ENCODE measurements at places on chromosomes 4 and X.

- DNase-seq = no peak
These were observed 223.8 kb upstream of the PSAPL1 start for GRCh38 chr4:7658341-7659204.

GRCh38 chr4:123073650-123074049 lies 151.3 kb upstream of the NUDT6 start:
- no peak for DNase-seq

- DNase-seq = no peak
These were observed 14.6 kb downstream of the RBBP7 start for GRCh38 chrX:16855363-16856075.

- DNase-seq = no peak
These were observed 26.0 kb upstream of the ELF2 start for GRCh38 chr4:139202991-139203390.

- DNase-seq = no peak
These were observed 109.2 kb upstream of the OTUD4 start for GRCh38 chr4:145289403-145290076.

DNA sequence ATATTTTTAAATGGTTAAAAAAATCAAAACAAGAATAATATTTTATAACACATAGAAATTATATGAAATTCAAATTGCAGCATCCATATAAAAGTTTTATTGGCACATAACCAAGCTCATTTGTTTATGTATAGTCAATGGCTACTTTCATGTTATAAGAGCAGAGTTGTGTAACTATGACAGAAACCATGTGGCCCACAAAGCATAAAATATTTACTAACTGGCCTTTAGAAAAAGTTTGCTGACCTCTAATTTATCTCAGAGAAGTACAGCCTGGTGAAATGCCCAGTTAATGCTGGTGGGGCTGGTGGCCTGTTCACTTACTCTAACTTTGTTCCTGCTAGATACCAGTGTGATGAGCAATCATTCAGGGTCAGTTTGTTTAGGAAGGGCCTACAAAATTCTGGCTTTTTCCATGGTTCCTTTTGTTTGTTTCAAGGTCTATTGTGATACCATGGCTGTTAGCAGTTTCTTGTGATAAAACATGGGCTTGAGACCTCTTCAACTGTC lies 104.6 kb downstream of the PPP1R2C start:
- no peak for DNase-seq

DNA sequence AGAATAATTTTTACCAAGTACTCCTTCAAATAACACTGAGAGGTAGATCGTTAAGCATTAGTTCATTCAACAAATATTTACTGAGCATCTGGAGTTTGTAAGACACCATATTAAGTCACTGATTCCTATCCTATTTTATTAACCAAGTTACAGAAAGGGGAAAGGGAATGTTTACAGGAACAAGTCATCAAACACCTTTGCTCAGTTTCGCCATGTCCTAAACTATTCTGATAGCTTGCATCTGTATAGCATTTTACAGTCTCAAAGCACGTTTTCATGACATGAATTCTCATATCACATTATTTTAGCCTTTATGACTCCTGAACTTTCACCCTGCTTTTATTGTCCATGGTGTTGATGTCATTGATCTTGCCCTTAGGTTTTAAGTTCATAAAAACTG lies 89.2 kb downstream of the AREG start:
- no peak for DNase-seq

DNA sequence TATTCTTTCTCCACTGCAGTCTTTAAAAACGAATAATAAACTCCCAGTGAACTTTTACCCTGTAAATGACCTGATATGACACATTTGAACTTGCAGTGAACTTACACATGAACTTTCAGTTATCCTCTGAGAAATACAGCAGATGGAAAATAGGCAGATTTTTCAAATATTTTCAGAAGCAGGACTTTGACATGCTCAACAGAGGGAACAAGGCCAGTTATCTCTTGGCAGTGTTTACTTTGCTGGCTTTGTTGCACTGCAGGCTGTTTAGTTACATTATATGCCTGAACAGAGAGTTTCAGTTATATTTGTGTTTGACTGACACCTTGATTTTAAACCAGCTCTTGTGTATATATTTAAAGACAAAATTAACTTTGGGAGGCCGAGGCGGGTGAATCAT lies 47.6 kb upstream of the FGG start:
- no peak for DNase-seq

- DNase-seq = no peak
These were observed 612.8 kb downstream of the C4orf33 start for GRCh38 chr4:129708784-129709183.

- DNase-seq = no peak
These were observed 67.8 kb upstream of the ETNPPL start for GRCh38 chr4:108830509-108831244.

- DNase-seq = no peak
These were observed 62.2 kb upstream of the ACSL1 start for GRCh38 chr4:184887947-184888346.

- no peak for DNase-seq
These were observed 181.6 kb downstream of the PCDH7 start for GRCh38 chr4:30901461-30902451.

DNA sequence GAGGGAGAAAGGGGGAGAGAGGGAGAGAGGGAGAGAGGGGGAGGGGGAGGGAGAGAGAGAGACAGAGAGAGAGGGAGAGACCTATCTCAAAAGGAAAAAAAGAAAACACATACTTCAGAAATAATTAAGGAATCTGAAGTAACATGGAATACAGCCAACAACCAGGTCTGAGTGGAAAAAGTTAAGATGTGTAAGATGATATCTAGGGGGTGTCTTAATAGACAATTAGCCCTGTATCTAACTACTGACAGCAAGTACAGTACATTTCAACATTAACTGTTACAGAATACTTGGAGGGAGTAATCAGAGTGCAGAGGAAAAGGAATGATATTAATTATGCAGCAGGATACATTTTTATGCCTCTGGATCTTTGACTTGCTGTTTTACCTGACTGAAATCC lies 22.4 kb downstream of the NUP54 start:
- no peak for DNase-seq

DNA sequence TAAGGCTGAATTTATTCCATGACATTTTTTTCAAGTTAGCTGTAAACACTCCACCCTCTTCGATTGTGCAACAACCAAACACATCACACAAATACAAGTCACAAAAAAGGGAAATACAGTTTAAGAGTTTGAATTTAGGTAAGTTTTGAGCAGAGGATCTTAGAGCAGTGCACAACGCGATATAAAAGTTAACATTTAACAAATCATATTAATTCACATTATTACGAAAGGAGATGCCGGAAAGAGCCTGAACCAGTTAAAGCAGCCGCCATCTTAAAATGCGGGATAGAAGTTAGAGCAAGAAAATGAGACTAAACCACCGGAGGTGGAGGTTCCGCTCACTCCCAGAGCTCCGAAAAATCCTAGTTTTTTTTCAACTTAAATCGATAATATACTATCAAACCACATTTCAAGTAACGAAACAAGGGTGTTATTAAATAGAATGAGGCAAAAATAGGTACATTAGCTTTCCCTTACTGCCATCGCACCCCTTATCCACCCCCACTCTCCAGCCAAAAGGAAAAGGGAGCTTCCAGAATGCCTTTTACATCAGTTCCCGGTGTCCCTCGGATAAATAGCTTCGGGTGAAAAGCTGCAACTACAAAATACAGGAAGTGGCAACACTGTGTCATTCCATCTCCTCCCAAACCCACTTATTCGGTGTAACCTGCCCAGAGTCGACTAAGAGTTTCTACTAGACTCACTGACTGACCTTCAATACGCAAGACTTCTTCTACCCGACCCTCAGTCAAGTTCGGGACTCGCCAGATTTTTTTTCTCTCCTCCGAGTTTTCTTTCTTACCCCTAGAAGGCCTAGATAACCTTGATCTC lies 1.9 kb downstream of the UBE2D3 start:
- peak; percentile 70 for DNase-seq

- no peak for DNase-seq
These were observed 1.3 kb upstream of the ARX start for GRCh38 chrX:25016938-25017598.

DNA sequence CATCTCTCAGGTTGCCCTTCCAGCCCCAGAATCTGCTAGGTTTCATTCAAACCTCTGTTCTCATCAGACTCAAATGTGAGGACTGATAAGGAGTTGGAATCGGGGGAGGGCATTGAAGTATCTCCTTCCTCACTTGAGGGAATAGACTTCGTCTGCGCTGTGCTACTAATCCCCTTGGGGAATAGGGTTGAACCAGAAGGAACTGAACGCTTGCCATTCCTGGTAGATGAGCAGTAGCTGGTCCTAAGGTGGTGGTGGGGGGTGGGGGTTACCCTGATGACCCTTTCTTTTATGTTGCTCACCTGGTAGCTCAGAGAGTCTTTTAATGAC lies 692 bp upstream of the SLC9A7 start:
- no peak for DNase-seq

GRCh38 chr4:170169699-170170098 lies 79.9 kb upstream of the AADAT start:
- no peak for DNase-seq

GRCh38 chr4:179182741-179183140 lies 1740.5 kb upstream of the AGA start:
- DNase-seq = no peak

- peak; percentile 21 for DNase-seq
These were observed 53.7 kb downstream of the ZAR1 start for GRCh38 chr4:48543796-48544195.

DNA sequence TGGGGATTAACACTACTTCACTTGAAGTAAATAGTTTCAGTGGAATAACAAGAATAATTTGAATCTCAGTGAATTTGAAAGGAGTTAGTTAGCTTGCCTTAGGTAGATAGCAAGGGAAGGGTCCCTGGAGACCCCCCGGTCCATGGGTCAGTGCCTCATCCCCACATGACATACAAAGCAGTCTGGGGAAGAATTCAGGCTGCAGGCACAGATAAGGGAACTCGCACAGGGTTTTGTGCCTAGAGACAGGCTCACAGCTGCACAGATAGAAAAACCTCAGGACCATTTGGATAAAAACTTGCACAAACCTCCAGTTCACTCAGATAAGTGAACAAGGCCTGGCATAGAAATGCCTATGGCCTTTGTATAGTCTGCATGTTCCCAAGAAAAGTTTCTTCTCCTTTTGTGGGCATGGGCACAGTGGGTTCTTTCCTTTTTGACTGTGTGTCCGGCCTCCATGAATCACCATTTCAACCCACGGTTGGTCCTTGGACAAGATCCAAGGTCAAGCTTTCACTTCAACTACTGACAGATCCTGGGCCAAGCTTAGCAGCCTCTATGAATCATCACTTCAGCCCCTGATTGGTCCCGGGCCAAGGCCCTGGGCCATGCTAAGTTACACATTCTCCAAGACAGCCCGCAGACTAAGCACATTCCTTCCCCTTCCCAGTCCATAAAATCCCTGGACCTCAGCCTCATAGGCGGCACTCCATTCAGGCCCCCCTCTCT lies 108.3 kb upstream of the KLHL4 start:
- DNase-seq = peak; percentile 96

DNA sequence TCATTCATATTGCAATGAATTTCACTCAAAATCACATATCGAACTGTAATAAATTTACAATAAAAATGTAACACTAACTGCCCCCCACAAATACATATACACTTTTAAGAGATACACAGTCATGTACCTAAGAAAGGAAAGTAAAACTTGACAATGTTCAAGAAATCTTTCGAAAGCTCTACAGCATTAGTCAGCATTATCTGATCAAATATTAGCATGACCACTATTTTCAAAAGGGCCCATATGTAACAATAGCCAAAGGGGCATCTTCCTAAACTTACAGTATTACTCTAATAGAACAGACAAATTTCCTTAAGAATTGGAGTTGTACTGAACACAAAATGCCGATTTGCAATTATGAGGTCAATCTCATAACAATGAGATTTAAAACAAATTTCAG lies 51.8 kb downstream of the STX18 start:
- DNase-seq = no peak

DNA sequence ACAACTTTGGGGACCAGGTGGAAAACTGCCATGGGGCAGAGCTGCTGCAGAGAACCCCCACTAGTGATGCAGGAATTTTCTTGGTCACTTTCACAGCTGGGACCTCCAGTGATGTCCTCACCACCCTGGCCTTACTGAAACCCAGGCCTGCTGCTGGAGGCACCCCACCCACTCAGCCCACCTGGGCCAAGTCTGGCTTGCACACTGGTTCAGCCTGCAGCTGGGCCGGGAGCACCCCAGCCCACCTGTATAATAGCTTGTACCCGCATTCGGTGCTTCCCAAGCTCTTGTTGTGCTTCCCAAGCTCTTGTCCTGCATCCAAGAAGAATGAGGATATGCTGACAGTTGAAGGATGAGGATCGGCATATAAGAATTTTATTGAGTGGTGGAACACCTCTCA lies 86.4 kb upstream of the ZMAT1 start:
- no peak for DNase-seq

GRCh38 chrX:39753293-39753996 lies 344.3 kb downstream of the BCOR start:
- peak; percentile 87 for DNase-seq

GRCh38 chrX:10098270-10098713 lies 58.5 kb upstream of the CLCN4 start:
- DNase-seq = peak; percentile 43

- no peak for DNase-seq
These were observed 106.8 kb downstream of the STOX2 start for GRCh38 chr4:184011826-184012380.

- no peak for DNase-seq
These were observed 59.1 kb downstream of the KLF3 start for GRCh38 chr4:38723114-38723513.

GRCh38 chrX:41326431-41326830 lies 7.5 kb upstream of the DDX3X start:
- no peak for DNase-seq

DNA sequence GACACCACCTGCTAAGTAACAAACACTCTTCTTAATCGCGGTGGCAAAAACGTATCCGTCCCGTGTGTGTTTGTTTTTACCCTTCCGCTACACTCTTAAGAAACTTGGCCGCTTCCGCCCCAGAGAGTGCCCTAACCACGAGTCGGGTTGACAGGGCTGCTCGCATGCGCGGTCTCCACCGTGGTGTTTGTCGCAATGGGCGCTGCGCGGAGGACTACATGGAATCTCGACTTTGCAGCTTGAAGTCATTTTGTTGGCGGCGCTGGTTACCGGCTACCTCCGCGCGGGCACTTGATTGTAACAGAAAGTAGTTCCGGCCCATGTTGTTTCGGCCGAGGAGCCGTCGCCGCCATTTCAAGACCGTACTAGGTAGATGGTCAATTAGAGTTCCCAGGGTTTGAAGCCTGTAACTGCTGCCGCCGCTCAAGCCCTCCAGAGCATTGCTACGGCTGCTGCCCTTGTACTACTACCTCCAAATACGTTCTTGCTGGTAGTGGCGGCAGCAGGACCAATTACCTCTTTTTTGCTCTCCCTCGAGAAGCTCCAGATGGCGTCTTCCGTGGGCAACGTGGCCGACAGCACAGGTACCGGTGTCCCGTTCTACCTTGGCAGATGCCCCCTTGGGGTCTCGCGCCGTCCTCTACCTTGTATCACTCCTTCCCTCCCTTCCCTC lies at the start of gene OGT:
Gene OGT (plus strand): TSS at position 352 of the 673 bp plus-strand sequence. CDS start 196 bp downstream, at position 548.
- DNase-seq = peak; percentile 93

All from endothelial cell of umbilical vein (primary cell).